ENCODE measurements at places on chromosomes 5 and 9.

GRCh38 chr9:87818308-87818707 is 64.4 kb upstream of the SPATA31E1 start:
- no peak for DNase-seq

DNA sequence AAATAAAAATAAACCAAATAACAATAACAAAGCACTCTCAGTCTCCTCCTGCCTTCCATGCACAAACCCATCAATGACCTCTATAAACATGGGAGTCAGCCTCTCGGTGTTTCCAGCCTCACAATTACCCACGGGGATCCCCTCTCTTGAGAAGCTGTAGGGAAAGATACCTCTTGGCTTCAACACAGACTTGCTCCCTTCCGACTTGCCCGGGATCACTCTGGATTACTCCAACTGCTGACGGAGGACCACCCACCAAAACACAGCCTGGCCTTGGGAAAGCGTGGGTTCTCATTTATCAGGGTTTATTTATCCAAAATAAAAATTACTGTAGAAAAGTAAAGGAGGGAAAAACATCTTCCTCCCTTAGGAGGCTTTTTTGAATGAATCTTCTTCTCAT is 11.5 kb upstream of the NKX2-5 start:
- no peak for DNase-seq

DNA sequence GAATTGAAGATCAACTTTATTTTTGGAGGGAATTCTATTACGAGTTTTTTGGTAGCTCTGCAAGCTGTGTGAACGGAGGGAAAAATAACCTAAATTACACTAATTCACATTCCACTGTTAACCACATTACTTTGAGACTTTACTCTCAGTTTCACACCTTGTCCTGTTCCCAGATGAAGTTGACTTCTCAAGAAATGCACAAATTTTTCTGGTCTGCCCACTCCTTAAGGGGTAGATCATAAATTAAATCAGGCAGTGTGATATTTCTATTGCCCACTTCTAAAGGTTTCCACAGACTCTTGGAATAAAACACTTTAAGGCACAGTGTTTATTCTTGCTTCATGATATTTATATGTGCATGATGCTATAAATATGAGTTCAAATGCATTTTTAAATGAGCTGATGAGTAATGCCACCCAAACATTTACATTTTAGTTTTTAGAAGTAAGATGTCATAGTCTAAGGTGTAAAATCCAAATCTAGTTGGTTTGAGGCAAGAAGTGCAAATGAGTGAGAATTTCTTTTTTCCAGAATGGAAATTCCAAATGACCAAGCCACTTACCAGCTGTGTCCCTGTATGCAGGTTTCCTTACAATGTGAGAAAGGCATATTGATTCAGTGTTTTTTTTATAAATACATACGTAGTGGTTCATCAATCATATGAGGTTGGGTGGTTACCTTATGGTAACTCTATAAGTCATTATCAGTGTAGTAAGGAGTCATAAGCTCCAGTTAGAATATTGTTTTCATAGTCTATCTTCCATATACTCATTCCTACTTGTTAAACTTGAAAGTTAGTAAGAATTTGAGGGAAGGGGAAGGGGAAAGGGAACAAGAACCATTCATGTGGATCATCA is 437.7 kb upstream of the MEF2C start:
- DNase-seq, result no peak

GRCh38 chr9:120996409-120996808 is 53.7 kb downstream of the C5 start:
- DNase-seq, result no peak

DNA sequence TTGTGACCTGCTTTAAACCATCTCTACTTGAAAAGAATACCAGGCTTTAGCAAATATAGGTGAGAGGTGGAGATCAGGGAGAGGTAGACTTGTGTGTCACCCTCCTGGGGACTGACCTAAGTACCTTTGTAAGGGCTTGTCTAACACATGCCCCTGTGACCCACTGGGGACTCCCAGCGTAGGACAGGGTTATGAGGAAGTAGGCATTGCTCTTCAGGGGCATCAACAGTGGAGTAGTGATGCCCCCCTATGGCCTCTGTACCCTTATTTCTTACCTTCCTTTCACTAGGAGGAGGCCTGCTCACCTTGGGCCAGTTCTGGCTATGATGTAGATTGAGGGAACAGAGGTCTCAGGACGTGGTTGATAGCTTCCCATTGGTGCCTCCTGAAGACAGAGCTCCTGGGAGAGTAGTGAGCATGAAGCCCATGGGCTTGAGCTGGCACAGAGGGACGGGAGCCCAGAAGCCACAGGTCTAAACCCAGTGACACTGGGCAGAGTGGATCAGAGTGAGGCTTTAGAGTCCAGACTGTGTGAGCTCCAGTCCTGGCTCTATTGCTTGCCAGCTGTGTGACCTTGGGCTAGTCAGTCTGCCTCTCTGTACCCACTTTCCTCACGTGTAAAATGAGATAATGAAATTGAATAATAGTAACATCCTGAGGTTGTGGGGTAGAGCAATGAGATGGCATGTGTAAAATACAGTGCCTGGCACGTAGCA is 191.7 kb downstream of the AOPEP start:
- no peak for DNase-seq

- DNase-seq, result no peak
Observed at GRCh38 chr9:100104314-100104713, 5.3 kb downstream of the INVS start.

DNA sequence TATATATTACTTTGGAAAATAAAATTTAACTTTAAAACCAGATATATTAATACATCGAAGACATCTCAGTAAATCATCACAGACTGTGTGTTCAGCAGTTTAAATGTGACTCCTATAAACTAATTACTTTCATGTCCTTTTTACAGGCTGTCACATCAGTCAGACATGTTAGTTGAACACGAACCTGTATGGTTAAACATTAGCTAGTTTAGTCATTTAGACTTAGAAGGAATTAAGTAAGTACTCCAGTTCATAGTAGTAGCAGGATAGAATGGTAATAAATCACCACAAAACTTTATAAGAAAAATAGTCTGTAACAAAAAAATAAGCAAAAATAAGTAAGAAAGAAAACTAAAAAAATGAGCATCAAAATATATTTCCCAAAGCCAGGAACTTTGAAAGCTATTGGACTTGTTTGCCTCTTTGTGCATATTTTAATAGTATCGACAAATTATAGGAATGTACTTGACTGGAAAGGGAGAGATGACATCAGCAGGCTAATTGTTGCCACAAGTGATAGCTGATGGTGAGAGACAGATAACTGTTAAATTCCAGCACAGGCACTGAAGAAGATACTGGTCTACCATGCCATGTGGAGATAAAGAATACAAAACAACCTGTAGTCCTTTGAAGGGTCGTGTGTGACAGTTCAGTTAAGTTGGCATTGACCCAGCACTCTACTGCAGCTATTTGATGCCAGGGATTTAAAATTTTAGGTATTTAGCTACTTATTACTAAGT is 83.9 kb downstream of the RIC1 start:
- DNase-seq, result no peak

DNA sequence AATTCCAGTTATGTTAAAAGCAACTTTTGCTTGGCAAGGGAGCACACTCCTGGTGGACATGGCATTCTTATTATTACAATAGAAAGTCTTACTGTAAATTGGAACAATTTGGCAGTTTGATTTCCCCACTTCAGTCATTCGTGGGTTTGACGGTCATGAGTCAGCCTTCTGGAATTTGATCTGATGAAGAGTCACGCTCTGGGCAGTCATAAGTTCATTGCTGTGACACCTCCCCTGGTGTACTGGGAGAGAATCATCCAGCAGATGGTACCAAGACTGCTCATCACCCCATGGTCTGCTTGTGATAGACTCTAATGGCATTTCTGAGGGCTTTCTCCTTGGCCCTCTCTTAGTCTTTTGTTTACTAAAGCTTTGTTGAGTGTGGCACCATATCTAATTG is 53.8 kb downstream of the GLRA1 start:
- no peak for DNase-seq

DNA sequence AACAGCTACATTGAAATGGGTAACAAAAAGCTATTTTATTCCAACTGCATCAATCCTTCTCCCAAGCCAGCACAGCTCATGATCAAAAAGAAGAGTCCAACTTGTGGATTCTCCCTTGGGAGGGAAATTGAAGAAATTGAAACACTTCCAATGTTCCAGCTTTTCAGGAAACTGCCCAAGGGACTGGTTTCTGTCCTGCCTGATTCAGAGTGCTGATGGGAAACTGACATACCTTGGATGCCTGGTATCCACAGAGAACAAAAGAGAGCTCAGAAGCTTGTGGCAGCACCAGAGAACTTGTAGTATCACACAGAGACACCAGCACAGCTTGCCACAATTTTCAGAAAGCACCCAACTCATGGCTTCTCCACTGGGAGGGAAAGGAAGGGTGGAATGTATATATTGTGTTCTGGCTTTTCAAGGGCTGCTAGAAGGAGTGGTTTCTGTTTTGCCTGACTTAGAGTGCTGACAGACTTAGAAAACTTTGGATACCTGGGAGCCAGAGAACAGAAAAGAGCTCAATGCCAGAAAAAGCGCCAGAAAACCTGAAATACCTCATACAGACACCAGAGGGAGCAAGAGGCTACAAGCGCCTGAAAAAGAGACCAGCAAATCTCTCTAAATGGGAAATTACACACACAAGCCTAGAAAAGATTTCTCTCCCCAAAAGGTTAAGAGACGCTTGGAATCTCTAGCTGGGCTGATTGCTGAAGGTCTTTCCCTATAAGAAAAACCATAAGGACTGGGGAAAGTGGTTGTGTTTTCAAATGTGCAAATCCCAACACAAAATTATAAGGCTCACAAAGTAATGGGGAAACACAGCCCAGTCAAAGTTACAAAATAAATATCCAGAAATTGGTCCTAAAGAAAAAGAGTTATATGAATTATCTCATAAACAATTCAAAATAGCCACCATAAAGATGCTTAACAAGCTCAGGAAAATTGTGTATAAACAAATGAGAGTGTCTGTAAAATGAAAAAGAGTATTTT is 178.8 kb downstream of the SPOCK1 start:
- peak; percentile 36 for DNase-seq

GRCh38 chr9:25177858-25178257 is 500.4 kb downstream of the TUSC1 start:
- no peak for DNase-seq

GRCh38 chr9:121709798-121710197 is 58.4 kb downstream of the DAB2IP start:
- no peak for DNase-seq

- DNase-seq, result peak; percentile 91
Observed at GRCh38 chr5:95178046-95178651, 106.7 kb downstream of the MCTP1 start.

GRCh38 chr5:150224483-150225027 is 34.7 kb downstream of the SLC6A7 start:
- DNase-seq, result no peak

DNA sequence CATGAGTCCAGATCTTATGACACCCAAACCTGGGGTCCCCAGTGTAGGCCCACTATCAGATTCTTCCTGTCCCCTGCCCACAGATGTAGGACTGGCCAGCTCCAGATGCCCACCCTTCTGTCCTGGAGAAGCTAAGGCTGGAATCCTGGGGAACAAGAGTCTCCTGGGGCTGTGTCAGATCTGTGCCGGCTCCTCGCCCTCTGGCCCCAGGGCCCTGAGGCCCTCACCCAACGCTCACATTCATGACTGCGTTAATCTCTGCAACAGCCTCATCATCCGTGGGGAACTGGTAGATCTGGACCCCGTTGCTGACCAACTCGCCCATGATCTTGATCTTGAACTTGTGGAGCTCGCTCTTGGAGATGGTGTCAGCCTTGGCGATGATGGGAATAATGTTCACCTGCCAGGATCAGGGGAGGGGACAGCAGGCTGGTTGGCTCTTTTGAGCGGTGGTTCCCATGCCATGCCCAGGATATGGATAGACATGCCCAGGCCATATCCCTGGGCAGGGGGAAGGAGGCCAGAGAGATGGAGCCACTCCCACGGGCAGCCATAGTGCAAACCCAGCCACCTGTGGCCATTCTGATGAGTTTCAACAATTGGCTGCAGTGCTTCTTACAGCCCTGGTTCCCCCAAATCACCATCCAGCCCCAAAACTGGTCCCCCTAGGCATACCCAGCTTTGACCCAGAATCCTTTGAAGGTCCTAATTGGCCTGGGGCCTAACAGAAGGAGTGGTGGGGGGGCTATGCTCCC is 14.6 kb downstream of the SEPTIN8 start:
- DNase-seq, result no peak

DNA sequence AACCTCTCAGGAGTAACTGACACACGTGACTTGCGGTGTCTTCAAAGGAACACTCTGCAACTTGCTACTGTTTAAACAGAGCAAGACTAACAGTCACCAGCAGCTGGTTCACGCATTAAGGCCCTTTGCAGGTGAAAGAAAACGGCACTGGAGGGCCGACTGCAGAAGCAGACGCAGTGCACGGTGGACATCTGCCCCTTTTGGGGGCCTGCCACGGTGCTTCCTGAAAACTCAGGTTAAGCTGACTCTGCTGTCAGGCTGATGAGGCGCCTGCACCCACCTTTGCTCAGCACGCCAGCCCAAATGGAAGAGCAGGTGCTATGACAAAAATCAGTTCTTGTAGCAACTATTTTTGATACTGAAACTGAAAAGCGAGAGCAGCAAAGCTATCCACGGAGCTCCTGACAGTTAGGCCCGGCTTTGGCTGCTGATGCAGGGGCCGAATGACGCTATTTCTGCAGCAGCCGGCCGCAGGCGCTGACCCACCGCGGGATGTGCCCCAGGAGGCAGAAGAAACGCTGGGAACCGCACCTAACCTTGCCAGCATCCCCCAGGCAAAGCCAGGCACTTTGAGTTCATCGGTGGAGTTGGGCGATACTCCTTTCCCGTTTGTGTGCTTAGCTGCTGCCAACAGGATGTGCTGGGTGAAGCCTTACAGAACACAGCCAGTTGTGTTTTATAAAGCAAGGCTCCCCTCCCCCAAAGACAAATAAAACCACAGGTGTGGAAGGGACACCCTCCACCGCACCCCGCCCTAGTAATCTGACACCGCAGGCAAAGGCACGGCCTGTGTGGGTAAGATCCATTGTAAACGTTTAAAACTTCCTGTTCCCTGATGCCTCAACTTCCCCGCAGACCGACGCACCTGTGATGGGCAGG is 21.1 kb upstream of the TERT start:
- peak; percentile 99 for DNase-seq

DNA sequence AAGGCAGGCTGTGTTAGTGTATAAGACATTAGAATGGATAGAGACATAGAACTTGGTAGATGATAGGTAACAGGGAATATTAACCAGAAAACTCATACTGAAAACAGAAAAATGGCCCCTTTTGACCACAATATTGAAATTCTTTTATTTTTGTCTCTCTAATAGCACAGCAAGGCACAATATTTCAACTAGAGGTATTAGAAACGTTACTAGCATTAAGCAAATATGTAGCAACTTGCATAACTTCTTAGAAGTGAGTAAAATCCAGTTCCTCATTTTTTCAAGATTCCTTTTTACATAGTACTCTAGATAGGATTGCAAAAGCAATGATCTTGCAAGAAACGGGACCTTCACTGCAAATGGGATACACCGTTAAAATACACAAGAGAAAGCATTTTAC is 102.7 kb upstream of the VCAN start:
- no peak for DNase-seq

Measured in SHP77 treated with DMSO at 0.1 percent for 48 hours (cell line).